Activated CD4-positive, alpha-beta T cell treated with anti-CD3 and anti-CD28 coated beads for 4 hours (primary cell): ENCODE measurements at places on chromosomes 6 and 20.

GRCh38 chr20:29790510-29790909 is 1467.0 kb upstream of the DEFB115 start:
- no peak for DNase-seq

GRCh38 chr6:165922309-165922794 is 245.3 kb downstream of the TBXT start:
- no peak for DNase-seq

DNA sequence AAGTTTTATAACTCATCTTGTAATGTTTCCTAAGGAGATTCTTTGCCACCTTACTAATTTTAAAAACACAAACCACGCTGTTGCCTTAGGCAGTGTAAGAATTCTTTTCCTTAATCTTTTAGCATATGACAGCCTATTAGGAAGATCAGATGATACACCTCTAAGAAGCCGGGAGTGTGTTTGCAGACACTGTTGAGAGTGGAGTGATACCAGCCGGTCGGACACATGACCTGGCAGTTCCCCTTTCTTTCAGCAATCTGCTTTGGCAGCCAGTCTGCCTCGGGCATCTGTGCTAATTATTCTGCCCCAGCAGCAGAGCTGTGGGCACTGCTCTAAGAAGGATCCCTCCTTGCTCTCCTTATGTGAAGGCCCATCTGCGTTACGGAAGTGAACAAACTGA is 50.9 kb downstream of the PLCB4 start:
- no peak for DNase-seq

DNA sequence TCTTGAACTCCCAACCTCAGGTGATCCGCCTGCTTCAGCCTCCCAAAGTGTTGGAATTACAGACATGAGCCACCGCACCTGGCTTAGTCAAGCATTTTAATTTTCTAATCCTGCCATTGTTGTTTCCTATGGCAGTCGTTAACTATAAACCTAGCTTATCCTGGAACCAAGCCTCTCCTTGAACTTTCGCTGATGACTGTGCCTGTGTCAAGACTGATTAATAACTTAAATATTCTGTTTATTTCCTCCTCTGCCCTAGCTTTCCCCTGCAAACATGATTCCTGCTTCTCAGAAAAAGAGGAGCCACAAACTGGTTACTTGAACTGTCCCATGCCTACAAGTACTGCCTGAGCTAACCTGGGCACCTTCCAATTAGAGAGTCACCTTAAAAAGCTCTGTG is 1.5 kb downstream of the VNN1 start:
- DNase-seq = no peak

GRCh38 chr6:79410806-79411205 is 126.4 kb downstream of the LCA5 start:
- DNase-seq = no peak

DNA sequence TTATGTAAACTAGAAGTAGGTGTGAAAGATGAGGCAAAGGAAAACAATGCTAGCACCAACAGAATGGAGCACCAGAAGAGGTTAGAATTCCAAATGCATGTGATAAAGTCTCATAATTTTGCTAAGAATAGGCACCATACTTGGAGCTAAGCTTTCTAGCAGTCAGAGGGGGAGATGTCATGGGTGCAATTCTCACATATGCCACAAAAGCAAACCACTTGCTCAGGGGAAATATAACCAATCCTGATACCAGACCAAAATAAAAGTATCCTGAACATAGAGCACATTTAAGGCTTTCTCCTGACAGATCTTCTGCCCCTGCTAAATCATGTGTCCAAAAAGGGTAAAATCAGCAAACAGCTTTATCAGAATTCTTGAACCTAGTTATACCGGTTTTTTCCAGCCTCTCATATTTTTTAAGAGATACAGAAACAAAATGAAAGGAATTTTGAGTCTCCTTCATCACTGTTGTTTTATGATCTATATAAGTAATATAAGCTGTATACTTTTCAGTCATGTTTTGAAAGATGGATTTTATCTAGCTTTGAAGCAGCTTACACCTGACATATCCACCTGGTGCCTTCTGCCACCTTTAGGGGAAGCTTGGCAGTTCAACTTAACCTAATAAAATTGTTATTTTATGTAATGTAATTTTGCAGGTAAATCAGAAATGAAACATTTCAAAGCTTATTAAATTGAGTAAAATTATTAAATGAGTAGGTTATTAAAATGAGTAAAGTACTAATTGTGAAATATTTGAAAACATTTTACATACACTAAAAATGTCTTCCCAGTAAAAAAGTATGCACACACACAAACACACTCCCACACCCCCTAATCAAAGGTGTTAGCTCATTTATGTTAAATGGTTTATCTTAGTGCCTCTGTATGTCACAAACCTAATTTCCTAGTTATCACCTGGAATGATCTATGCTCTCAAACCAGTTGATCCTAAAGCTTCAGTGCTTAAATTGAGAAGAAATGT is 2.8 kb downstream of the SPO11 start:
- DNase-seq = no peak

GRCh38 chr6:6808343-6808742 is 219.8 kb downstream of the LY86 start:
- DNase-seq = no peak

- no peak for DNase-seq
Measured at GRCh38 chr20:48986899-48987298, 59.2 kb upstream of the CSE1L start.

DNA sequence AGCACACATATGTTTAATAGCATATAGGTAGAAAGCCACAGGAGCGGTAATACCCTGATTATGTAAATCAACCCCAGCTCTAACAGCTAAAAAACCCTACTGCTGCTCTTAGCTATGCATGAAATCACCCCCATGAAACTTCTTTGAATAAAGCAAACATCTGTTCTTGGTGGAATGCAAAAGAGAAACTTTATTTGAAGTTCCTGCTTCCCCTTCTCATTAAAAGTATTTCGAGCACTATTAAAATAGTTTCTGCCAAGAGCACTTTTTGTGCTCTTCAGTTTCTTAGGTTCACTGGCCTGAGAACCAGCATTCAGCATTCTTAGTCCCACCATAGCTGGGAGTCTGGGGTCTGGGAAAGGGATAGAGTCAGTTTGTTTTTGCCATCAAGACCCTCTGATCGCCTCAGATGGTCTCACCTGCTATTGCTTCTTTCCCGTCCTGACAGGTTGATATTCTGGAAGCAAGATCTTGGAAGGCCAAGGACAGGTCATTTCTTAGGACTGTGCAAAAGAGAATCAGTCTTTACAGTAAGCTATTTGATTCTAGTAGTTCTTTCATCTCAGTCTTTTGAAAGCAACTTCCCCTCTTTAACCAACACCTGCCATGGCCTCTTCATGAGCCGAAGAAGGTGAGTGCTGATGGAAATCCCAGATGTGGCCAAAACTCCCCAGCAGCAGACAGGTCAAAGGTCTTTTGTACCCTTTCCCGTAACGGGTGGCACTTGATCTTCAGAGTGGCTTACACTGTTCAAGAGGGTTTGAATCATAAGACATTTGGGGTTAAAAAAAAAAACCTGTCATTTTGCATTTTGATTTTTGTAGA is 76.5 kb upstream of the TMEM170B start:
- DNase-seq = no peak

DNA sequence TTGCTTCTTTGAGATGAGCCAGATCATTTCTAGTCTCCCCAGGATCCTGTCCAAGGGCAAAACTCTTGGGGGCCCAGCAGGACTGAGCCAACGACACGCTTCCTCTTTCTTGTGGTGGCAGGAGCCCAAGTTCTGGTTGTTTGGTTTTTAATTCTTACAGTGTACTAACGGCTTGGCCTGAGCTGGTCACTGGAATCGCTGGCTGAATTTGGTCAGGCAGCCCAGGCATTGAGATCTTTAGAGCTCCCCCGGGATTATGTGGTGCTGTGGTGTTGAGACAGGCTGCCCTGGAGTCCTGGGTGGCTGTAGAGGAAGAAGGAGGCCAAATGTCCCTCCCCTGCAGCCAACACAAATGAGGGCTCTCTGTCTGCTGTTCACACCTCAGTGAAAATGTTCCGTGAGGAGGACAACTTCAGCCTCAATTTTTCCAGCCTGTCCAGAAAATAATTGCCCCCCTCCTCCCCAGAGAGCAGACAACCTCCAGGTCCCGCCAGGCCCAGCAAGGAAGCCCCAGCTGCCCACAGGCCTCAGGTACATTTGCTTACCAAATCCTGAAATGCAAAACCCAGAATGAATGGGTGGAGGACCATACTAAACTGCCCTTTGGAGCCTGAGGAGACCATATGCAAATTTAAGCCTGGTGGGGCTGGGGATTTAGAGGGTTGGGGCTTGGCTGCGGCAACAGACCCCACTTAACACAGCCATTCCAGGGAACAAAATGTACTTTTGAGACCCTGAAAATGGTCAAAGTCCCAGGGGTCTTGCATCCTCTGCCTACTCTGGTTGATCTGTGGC is 23.6 kb downstream of the BNIP5 start:
- no peak for DNase-seq

DNA sequence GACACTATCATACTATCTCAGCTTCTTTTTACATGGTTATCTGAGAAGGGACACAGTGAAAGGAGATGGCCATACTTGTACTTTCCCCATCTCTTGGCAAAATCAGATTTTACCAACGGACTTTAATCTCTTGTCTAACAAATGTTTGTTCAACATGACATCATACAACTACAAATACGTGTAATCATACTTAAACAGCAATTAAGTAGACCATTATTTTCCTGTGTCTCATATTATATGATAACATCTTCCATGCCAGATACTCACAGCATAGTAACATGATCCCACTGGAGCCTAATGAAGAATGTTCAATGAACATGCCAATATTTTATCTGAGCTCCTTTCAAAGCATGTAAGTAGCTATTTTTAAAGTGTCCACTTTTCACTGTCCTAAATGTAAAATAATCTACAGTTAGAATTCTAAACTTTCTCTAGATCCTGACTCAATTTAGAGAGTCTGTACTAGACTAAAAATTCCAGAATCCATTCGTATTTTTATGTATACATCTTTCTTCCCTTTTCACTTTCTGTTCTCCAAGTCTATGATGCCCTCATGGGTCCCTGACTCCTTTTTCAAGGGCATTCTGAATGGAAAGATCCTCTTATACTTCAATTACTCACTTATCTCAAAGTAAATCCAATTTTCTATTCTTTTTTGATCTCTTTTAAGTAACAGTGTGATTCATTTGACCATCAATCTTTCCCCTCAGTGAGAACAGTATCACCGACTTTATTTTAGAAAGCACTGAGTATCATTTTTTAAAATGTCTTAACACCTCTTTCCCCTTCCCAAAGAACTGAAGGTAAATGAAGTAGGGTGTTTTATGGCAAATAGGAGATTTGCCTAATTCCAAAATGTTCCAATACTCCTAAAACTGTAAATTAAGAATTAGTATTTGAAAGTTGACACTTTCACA is 133.5 kb downstream of the CDK19 start:
- no peak for DNase-seq

- DNase-seq = no peak
Measured at GRCh38 chr20:32205110-32205842, 2.3 kb downstream of the PLAGL2 start.

DNA sequence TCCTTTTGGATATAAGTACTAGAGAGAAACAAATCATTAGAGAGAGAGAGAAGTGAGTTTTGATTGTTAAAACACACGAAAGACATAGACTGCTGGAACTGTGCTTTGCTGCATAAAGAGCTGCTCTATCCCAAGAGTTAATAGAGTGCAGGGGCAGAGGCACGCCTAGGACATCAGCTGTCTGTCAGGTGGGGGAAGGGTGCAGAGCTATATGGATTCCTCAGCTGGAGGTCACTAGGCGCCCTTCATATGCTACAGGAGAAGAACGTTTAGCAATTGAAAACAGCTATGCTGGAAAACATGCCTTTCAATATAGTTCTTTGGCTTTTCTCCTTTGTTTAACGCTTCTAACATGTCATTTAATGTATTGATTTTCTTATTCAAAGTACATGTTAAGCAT is 169.0 kb upstream of the MCHR2 start:
- DNase-seq = no peak

GRCh38 chr6:164166515-164166914 is 752.0 kb downstream of the QKI start:
- DNase-seq = no peak

DNA sequence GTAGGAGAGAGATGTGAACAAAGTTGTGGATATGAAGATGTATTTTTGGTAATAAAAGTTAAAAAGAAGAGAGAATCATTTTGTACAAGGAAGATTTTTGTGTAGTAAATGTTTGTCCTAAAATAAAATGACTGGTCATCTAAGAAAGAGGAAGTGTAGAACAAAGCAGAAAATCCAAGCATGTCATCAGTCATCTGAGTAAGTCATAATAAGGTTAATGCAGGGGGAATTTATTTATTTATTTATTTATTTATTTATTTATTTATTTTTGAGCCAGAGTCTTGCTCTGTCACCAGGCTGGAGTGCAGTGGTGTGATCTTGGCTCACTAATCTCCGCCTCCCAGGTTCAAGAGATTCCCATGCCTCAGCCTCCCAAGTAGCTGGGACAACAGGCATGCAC is 15.7 kb upstream of the CGA start:
- DNase-seq = no peak

- DNase-seq = no peak
Measured at GRCh38 chr6:99739526-99739925, 132.9 kb downstream of the PRDM13 start.

- DNase-seq = no peak
Measured at GRCh38 chr6:17483391-17484016, 90.1 kb downstream of the CAP2 start.

DNA sequence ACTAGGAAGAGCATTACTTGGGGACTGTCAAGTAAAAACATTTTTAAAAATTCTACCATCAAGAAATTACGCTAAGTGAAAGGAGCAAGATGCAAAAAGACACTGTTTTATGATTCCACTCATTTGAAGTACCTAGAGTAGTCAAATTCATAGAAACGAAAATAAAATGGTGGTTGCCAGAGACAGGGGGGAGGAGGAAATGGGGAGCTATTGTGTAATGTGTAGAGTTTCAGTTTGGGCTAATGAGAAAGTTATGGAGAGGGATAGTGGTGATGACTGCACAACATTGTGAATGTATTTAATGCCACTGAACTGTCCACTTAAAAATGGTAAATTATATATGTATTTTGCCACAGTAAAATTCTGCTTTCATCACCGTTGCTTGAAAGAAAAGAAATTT is 83.8 kb downstream of the UST start:
- no peak for DNase-seq

GRCh38 chr20:10654630-10655029 is 19.2 kb downstream of the JAG1 start:
- DNase-seq = no peak

- no peak for DNase-seq
Measured at GRCh38 chr6:159594106-159594749, 98.8 kb downstream of the SOD2 start.

DNA sequence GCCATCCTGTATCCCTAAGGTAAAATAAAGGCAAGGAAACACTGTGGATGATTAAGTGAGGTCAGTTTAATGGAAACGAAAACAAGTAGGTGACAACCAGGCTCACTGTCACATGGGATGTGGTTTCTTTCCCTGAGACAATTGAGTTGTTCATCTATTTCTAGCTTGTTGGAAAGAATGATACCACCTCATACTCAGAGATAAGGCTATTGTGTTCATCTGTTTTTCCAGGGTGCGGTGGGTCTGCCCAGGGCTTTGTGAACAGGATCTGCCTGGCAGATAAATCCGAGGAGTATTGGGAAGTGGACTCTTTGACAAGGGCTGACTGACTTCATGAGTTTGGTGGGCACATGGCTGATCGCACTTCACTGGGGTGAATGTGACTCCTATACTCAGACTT is 80.8 kb upstream of the TIAM2 start:
- no peak for DNase-seq

GRCh38 chr20:58339741-58340140 is 30.2 kb downstream of the RAB22A start:
- no peak for DNase-seq
